ENCODE measurements at places on chromosomes 3 and 15.

DNA sequence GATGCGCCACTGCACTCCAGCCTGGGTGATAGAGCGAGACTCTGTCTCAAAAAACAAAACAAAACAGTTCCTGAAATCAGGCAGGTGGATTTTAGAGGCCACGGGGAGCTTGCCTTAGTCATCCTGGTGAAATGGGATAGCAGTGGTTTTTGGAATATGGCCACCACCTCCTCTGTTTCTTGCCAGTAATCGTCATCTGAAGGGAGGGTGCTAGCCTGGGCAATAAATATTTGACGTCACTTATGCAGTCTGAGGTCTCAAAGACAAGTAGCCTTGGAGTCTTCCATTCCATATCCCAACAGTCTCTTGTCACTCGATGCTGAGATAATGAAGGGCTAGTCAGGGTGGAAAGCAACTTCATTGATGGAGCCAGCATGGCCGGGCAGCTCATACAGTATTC is 55.2 kb downstream of the KCNAB1 start:
- DNase-seq: no peak

DNA sequence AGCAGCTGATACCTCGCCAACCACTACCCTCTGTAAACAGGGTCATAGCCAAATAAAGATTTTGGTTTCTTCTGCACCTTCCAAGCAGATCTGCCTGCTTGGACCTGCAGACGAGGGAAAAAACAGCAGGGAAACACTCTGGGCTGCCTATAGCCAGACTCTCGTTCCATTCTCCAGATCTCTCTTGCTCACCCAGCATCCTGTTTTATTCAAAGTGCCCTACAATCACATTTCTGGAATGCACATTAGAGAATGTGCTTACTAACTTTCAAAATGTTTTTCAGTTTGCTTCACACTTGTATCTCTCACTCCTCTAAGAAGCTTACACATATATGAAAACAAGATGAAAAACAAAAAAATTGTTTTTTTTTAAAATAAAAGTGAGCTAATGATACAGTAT is 71.4 kb downstream of the MLH1 start:
- no peak for DNase-seq

DNA sequence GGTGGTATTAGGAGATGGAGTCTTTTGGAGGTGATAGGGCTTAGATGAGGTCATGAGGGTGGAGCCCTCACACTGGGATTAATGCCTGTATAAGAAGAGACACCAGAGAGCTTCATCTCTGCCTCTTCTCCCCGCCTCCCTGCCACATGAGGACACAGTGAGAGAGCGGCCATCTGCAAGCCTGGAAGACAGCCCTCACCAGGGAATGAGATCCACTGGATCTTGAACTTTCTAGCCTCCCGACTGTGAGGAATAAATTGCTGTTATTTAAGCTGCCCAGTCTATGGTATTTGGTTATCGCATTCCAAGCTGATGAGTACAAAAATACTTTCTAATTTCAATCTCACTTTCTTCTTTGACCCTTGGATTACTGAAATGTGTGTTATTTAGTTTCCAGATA is 121.4 kb downstream of the OCA2 start:
- no peak for DNase-seq

- no peak for DNase-seq
Measured at GRCh38 chr3:82067420-82067819, 306.0 kb upstream of the GBE1 start.

GRCh38 chr3:20043396-20043795 is 3.1 kb downstream of the KAT2B start:
- peak; percentile 19 for DNase-seq

DNA sequence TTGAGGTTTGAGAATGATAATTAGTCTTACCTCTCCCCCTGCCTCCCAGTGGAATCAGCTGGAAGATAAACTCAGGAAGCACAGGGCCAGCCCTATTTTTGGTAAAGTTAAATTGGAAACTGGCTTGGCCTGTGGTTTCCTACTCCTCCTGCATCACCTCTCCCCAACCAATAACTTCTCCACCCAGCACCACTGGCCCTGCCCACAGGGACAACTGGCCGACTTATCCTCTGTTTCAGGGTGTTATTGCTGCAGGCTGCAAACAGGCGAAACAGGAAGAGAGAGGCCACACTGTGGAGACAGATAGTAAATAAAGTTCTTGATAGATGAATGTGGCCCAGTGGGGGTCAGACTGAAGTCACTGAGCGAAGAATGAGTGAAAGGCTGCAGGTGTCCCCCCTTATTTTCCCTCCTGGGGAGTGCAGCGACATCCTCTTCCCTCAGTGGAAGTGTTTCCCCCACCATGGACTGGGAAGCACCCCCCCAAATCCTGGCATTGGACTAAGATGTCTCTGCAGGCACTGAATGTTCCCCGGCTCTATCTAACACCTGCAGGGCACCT is 47.1 kb downstream of the PDIA5 start:
- no peak for DNase-seq

- no peak for DNase-seq
Measured at GRCh38 chr3:159560214-159560979, 428.2 kb upstream of the IL12A start.

GRCh38 chr15:68885070-68885469 is 45.3 kb upstream of the SPESP1 start:
- DNase-seq: no peak

- no peak for DNase-seq
Measured at GRCh38 chr3:170754311-170754693, 115.7 kb downstream of the RPL22L1 start.

DNA sequence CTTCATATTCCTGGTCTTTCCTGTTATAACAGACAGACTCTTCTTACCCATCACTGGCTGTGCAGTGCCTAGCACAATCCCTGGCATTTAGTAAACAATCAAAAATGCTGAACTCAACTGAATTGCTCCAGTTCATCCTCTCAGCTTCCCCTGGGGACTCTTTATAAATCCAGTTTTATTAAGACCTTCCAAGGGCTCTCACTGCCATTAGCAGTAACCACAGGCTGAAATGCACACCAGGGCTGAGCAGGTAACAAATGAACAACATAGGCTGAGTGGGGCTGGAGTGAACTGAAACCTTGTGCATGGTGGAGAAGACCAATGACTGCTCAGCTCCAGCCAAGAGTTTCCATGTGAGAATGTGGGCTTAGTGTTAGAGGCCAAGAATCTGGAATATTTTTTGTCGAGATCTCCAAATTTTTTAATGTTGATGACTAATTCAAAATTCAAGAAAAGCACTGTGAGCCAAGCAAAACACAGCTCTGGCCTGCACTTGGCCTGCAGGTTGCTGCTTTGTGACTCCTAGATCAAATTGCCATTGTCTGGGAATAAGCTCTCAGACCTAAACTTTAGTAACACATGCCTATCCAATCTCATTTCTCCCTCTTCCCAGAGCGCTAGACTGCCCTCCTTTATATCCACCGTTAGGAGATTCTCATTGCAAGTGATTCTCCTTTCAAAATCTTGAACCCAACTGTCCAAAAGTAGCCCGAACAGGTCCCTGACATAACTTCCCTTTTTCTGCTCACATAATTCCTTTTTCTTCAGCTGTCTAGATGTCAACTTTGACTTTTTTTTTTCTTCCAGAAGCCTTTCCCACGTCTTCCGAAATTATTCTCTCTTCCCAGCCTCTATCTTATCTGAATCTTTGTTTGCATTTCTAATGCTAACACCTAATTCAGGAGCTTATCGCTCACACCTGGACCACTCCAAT is 7.4 kb downstream of the SQOR start:
- DNase-seq: no peak

DNA sequence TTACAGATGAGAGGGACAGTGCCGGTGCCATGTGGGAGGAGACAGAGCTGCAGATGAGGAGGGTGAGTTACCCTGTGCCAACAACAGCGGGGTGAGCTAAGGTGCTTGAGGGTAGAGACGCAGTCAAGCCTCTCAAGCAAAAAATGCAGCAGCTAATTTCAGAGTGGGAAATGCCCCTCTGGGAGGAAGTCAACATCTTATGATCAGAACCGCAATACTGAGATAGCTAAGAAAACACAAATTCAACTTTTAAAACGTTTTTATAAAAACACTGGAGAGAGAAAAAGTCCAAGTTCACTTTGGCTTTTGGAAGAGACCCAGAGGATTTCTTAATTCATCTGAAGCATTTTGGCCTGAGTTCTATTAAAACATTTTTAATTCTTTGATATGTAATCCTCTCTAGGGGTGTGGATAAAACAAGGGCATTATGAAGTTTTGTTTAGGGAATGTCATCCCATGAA is 319.2 kb downstream of the SLC9A9 start:
- no peak for DNase-seq

DNA sequence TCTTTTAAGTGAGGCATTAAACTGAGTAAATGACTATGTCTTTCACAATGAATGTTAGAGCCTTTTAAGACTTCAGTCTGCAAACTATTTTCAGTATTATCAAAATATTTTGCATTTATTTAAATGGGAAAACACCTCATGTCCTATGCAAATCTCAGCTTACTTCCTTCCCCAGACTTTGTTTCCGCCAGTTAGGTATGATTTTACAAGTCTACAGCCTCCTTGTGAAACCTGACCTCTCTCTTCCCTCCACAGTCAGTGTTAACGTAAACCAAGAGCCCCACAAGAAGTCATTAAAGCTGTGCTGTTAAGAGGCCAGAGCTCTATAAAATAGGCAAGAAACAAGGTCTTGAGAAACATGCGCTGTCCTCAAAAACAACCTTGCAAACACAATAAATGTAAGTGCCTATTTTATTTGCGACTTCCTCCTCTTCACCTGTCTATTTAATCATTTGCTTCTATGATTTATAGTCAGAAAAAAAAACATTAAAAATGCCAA is 48.3 kb downstream of the PRTG start:
- no peak for DNase-seq

DNA sequence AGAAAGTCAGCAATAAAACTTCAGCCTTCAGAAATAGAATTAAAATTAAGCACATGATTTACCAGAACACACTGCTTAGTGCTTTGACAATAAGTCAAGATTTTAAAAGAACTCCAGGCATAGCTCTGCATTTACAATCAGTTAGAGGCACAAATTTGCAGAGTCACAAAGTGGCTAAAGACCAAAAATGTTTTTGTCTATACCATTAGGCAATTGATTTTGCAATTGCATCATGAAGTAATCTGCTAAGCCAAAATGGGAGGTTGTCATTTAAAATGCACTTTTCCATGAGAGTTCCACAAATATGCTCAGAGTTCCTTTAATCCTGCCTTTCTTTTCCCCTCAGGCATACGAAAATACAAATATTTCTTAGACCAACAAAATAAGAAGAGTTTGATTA is 10.1 kb upstream of the DCP1A start:
- no peak for DNase-seq

DNA sequence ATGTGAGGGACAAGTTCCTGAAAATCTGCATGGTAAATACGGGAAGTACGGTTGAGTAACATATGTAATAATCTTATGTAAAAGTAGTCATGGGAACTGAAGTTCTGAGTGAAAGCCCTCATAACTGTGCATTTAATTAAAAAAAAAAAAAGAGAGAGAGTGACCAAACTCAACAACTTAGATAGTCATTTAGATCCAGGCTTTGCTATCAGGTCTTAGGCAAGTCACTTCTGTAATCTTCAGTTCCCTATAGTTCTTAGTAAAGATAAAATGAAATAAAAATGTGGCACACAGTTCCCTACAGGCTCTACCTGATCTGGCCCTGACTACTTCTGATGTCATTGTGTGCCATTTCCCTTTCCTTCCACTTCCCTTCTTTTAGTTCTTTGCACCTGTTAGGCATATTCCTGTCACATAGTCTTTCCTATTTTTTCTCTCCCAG is 15.0 kb downstream of the RNF111 start:
- DNase-seq: no peak

DNA sequence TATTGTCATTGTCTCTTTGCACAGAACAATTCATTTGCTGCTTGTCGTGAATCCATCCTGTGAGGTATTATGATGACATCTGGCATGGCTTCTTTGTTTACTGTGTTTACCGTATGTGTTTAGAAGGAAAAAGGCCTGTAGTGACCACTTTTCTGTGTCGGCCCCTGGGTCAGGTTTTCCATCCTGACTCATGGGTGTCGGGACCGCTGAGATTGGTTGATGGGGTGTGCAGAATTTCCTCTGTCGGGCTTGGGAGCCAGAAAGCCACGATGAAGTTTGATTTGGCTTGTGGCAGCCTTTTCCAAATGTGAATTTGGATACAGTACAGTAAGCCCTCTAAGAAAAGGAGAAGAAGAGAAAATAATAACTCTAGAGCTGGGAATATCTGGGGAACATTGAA is 113.5 kb downstream of the FNDC3B start:
- DNase-seq: no peak

DNA sequence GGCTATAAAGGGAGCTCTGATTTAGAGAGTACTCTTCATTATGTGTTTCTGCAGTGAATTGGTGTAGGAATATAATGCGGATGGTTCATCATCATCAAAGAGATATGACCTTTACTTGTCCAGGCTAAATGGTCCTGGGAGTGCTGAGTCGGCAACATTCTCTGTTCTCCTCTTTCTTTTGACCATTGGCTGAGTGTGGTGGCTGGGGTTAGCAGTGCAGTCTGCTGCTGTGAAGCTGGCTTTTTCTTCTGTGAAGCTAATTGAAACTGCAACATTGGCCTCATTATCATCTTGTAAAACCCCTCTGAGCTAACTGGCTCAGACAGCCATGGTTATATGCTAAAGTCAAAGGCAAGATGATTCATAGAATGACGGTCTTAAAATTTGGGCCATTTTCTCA is 83.8 kb downstream of the THRB start:
- DNase-seq: no peak

GRCh38 chr3:99960941-99961340 is 143.3 kb downstream of the CMSS1 start:
- no peak for DNase-seq

DNA sequence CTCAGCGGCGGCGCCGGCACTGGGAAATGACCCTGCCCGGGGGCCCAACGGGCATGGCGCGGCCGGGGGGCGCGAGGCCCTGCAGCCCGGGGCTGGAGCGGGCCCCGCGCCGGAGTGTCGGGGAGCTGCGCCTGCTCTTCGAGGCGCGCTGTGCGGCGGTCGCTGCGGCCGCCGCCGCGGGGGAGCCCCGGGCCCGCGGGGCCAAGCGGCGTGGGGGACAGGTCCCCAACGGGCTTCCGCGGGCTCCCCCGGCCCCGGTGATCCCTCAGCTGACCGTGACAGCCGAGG is 172 bp downstream of the ITPKA start:
- DNase-seq: no peak

DNA sequence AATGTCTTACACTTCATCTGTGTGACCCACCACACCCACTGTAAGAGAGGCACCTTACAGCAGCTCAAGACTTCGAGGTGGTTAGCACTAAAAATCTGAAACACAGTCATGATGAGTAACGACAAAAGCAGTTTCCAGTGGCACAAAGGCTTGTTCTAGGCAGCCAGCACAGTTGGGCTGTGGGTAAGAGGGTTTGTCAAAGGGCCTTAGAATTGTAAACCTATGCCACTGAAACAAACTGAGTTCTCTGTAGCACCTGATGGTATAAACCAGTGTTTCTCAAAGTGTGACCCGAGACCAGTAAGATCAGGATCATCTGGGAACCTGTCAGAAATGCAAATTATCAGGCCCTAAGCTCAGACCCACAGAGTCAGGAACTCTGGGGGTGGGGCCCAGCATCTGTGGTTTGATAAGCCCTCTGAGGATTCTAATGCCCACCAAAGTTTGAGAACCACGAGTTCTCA is 36.5 kb downstream of the DAPK2 start:
- DNase-seq: peak; percentile 23

GRCh38 chr3:149620291-149621020 is 37.4 kb downstream of the WWTR1 start:
- DNase-seq: no peak

Measured in activated T-helper 1 cell treated with anti-CD3 and anti-CD28 coated beads, Interleukin-2, amount 50 U/mL, for 16 hours (primary cell).